DMS79 treated with DMSO at 0.1 percent for 48 hours (cell line): ENCODE measurements at places on chromosomes 12 and 14.

DNA sequence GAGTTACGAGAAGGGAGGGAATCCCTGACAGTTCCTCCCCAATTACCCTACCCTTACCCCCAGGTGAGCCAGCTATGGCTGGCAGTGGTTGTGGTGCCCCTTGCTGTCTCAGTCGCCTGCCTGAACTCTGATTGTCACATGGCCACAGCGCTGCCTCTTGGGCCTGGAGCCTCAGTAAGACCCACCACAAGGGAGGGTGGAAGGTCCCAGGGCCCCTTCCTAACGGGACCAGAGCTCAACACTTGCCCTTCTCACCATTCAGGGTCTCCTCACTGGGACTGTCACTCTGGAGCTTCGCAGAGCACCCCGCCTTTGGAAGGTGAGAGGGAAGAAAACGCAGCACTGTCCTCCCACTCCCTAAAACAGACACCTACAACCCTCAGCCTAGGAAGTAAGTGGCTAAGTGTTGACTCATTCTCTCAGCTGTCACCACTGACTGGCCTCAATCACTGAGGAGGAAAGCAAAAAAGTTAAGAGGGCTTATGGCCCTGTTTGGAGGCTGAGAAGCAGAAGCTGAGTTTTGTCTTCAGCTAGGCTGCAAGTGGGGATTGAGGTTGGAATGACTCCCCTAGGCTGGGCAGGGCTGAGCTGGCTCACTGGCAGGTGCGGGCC is 1.0 kb downstream of the TMEM253 start:
- DNase-seq: no peak

DNA sequence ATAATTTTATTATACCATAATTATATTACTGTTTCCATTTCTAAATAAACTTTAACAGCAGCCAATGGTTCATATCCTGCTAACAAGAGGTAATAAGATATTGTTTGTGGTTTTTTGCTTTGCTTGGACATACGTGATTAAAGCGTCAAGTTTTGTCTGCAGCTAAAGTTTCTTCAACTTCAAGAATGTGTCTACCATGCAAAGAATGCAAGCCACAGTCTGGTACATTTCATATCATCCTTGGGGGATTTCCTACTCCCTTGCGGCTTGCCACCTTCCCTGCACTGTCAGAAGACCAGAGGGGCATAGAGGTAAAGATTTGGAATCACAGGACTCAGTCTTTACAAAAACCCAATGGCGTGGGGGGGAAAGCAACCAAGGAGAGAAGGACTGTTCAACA is 125.2 kb downstream of the MED13L start:
- no peak for DNase-seq

GRCh38 chr12:40222247-40222646 is 2.5 kb upstream of the LRRK2 start:
- DNase-seq: no peak

DNA sequence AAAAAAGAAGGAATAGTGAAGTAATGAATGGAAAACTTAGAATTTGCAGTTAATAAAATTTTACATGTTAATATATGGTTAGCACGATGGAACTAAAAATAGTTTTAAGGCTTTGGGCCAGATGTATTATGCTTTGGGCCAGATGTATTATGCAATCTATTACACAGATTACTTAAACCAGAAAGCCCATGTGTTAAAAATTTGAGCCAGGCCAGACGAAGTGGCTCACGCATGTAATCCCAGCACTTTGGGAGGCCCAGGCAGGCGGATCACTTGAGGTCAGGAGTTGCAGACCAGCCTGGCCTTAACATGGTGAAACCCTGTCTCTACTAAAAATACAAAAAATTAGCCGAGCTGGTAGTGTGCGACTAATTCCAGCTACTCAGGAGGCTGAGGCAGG is 17.2 kb downstream of the IFT81 start:
- no peak for DNase-seq

DNA sequence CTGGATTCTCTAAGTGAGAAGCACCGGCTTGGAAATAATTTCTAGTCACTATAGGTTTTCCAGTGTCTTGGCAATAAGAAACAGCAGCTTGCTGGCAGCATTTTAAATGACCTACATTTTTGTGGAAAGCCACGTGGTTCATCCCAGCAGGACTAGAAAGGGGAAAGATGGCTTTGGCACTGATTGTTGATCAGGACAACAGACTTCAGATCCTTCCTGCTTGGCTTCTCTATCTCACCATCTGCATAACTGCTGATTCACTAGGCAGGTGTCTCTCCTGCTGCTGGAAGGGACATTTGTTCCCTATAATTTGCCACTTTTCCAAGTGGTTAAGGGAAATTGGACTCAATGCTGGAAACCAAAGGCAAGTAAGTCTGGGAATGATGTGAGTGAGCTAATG is 131.0 kb downstream of the TTC8 start:
- DNase-seq: no peak

DNA sequence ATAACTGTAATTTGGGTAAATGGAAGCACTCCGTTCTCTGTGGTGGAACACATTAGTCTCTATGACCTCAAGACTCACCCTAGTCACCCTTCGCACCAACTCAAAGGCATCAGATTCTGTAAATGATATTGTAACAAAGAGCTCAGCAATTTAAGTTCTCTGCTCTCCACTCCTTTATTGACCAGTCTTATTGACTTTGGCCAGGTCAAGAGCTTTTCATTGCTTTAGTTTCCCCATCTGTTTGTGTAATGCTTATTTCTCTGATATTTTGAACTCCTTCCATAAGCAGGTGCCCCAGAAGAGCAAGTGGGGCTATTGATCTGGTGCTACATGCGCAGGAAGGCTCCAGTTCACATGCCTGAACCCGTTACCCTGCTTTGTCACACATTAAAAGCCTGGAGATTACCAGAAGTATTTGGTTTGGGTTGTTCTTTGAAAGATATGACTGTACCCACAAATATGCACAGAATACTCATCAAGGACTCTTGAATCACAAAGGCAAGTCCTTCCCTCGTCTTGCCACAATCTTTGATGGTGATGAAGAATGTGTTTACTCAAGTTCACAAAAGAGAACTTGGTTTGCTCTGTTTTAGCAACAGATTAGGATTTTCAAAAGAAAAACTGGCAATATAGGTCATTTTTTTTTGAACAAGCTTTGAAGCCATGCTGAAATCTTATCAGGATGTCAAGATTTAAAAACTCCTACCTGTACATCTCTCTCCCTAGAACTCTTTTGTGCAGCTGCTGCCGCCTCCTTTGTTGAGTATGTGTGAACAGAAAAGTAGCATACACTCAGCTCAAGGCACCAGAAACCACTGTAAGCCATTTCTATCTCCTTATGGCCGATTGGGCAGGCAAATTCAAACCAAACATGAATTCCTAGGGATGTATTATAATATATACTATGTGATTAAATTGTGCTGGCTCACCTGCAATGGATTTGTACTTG is 193.9 kb downstream of the BCAT1 start:
- no peak for DNase-seq

GRCh38 chr14:98958048-98958631 is 313.9 kb downstream of the BCL11B start:
- DNase-seq: peak; percentile 40

DNA sequence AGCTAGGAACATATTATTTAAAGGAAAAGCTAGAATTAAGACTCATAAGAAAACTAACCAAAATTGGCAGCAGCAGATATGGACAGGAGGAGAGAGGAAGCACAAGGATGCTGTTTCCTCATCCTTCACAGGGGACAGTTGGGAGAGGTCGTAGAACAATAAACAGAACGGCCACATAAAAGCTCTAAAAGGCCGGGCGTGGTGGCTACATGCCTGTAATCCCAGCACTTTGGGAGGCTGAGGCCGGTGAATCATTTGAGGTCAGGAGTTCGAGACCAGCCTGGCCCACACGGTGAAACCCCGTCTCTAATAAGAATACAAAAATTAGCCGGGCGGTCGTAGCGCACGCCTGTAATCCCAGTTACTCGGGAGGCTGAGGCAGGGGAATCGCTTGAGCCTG is 10.5 kb downstream of the TCL1B start:
- DNase-seq: no peak

DNA sequence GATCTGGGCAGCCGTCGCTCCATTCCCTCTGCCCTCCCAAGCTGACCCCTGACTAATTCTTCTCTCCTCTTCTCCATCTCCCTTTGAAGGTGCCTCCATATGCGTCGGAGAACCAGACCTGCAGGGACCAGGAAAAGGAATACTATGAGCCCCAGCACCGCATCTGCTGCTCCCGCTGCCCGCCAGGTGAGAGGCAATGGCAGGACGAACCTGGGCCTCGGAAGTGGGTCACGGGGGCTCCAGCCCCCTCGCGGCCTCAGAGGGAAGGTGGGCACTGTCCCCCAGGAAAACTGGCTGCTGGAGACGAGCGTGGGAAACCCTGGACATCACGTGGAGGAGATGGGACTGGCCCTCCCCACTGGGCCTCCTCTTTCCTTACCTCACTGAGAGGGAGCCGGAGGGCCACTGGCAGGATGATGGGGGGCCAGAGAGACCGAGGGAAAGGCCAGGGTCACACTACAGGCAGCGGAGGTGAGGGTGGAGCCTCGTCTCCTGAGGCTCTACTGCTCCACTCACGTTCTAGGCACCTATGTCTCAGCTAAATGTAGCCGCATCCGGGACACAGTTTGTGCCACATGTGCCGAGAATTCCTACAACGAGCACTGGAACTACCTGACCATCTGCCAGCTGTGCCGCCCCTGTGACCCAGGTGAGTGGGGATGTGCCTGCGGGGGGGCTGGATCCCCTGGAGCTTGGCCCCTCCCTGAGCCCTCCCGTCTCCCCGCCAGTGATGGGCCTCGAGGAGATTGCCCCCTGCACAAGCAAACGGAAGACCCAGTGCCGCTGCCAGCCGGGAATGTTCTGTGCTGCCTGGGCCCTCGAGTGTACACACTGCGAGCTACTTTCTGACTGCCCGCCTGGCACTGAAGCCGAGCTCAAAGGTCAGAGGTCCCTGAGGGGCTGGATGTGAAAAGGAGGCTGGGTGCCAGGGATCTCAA is 806 bp downstream of the LTBR start:
- no peak for DNase-seq

GRCh38 chr12:1912580-1913376 is 5.7 kb downstream of the CACNA2D4 start:
- DNase-seq: no peak

DNA sequence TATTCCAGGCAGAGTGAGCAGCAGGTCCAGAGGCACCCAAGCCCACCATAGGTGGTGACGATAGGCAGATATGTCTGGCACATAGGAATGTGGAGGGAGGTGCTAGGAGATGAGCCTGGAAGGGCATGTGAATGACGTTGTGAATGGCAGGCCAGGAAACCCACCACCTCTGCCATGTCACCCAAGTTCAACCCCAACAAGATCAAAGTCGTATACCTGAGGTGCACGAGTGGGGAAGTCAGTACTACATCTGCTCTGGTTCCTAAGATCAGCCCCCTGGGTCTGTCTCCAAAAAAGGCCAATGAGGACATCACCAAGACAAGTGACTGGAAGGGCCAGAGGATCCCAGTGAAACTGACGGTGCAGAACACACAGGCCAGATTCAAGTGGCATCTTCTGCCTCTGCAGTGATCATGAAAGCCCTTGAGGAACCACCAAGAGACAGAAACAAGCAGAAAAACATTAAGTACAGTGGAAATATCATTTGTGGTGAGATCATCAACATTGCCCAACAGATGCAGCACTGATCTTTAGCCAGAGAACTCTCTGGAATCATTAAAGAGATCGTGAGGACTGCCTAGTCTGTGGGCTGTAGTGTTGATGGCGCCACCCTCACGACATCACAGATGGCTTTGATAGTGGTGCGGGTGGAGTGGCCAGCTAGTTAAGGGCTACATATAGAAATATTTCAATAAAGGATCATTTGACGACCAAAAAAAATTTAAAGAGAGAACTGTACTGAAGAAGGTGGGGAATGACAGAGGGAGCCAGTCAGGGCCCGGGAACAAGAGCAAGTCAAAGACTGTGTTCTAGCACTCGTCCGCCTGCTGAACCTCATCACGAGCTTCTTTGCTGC is 99.7 kb downstream of the ZFP36L1 start:
- DNase-seq: no peak

DNA sequence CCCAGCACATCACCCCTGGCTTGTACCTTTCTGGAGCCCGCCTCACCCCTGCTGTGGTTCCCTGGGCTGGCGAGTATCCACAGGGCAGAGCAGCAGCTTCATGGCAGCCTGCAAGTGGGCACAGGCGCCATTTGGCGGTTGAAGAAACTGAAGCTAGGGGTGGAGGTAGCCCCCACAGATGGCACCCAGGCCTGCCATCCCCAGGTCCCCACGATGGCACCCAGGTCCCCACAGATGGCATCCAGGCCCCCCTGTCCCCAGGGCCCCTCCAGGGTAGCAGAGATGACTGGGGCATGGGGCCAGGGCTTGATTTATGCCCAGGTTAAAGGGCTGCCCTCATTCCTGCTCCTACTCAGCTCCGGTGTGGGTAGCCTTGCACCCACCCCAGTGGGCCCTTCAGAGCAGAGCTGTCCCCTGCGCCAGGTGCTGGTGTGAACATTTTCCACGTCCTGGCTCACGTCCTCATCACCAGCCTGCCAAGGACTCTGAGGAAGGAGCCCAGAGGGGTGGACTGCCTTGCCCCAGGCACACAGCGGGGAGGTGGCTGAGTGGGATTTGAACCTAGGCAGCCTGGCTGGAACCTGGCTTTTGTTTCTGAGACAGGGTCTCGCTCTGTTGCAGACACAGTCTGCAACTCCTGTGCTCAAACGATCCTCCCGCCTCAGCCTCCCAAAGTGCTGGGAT is 8.7 kb downstream of the MMP17 start:
- no peak for DNase-seq

GRCh38 chr12:89349814-89350213 is 2.5 kb downstream of the DUSP6 start:
- DNase-seq: peak; percentile 20

DNA sequence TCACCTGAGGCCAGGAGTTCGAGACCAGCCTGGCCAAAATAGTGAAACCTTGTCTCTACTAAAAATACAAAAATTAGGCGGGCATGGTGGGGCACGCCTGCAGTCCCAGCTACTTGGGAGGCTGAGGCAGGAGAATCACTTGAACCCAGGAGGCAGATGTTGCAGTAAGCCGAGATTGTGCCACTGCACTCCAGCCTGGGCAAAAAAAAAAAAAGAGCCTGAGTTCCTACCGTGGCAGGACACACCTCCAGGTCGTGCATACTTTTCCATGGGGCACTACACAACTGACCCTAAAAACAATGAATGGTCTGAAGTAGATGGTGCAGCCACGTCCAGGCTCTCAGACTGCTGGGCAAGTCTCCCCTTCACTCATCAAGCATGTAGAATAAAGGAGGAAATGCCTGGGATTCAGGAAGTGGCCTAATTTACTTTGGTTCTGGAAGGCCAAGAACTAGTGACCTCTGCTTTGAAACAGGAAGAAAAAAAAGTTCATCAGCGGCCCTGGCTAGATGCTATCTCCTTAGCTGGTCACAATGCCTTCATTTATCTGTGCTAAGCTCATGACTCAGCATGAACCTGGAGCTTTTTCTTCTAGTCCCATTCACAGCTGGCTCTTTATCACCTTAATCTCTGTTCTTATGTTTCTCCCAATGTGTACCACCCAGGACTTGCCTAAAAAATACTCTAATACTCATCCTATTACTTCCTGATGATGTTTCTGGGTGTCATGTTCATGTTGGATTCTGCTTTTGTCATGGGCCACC is 55.8 kb upstream of the OR6J1 start:
- DNase-seq: no peak
